Activated naive CD8-positive, alpha-beta T cell treated with anti-CD3 and anti-CD28 coated beads for 36 hours (primary cell): ENCODE measurements at places on chromosomes 16 and 17. TPM values are rescaled to one million over a fixed set of nuclear protein-coding genes. Genes with fewer than 3 reads are reported as not detected.
A peak's percentile ranks its signal among the peaks of the same experiment; 100 is the strongest.

GRCh38 chr17:14621826-14622614 is 321.1 kb downstream of the HS3ST3B1 start:
- DNase-seq, result no peak

DNA sequence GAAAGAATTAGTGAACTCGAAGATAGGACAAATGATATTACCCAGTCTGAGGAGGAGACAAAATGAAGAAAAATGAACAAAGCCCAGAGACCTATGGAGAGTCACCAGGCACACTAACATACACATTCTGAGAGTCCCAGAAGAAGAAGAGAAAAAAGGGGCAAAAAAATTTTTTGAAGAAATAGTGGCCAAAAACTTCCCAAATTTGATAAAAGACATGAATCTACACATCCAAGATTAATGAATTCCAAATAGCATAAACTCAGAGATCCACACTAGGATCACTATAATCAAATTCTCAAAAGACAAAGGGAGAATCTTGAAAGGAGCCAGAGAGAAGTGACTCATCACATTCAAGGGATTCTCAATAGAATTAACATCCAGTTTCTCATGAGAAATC is 3.4 kb upstream of the OR4D1 start:
- no peak for DNase-seq

DNA sequence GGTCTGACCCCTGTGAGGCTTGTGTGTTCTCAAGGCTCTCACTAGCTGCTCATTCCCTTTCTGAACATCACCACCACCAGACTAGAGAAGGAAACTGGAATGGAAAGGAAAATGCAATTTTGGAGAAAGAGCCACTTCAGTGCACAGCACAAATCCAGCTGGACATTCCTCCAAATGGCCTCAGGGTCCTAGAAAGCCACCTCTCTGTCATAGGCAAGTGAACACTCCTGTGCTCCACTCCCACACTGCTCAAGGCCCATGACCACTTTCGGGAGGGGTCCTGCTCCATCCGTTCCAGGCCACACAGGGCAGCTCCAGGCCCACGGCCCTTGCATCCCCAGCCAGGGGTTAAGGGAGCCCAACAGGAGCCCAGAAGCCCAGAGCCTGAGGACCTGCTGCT is 2.6 kb downstream of the LRRC75A start:
- no peak for DNase-seq

DNA sequence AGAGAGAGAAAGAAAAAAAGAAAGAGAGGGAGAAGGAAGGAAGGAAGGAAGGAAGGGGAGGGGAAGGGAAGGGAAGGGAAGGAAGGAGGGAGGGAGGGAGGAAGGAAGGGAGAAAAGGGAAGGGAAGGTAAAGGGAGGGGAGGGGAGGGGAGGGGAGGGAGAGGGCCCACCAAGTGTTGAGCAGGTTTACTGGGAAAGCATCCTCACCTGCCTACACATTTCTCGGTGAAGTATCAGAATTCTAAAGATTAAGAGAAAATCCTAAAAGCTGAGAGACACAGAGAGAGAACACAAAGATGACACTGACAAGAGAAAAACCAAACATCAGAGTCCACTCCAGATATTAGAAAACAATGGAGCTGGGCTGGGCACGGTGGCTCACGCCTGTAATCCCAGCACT is 12.3 kb upstream of the CMTM3 start:
- no peak for DNase-seq

GRCh38 chr17:65054602-65055001 is 1.9 kb downstream of the GNA13 start:
- DNase-seq, result no peak

DNA sequence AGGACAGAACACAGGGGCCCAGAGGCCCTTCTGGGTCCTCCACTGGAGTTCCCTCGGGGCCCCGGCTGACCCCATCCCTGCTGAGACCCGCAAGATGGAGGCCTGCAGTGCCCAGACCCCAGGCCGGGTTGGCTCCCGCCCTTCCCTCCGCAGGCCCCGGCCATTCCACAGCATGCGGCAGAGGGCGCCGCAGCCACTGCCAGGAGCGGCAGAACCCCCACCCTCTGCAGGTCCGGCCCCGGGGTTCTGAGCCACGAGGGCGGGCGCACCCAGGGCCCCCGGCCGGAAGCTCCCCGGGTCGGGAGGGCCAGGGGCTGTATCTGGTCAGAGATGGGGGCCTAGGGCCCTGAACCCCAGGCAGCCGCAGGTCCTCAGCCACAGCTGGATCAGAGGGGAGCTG is 2.4 kb upstream of the PERCC1 start:
- DNase-seq, result peak; percentile 72

The RHBDF1 gene
- total RNA-seq, result not detected

- no peak for DNase-seq
Measured at GRCh38 chr17:9729735-9730420, 61.5 kb downstream of the DHRS7C start.

DNA sequence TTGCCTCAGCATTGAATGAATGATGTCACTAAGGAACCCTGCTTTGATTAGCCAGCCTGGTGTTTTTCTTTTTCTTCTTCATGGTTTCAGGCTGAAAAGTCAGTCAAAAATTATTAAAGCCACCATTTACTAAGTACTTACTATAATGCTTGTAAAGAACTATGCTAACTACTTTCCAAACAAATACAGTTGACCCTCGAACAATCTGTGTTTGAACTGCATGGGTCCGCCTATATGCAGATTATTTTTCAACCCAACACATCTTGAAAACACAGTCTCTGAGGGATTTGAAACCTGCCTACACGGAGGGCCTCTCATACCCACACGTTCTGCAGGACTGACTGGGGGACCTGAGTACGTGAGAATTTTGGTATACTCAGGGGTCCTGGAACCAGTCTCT is 136.3 kb downstream of the PARN start:
- no peak for DNase-seq

The FOXJ1 gene
- total RNA-seq, result 7.5 TPM
